ENCODE measurements at places on chromosomes 16 and 17. TPM values are rescaled to one million over a fixed set of nuclear protein-coding genes. Genes with fewer than 3 reads are reported as not detected.

Gene SLC5A10
- not detected for total RNA-seq

GRCh38 chr17:37610971-37611370 lies 1.8 kb upstream of the SYNRG start:
- peak; percentile 27 for DNase-seq

DNA sequence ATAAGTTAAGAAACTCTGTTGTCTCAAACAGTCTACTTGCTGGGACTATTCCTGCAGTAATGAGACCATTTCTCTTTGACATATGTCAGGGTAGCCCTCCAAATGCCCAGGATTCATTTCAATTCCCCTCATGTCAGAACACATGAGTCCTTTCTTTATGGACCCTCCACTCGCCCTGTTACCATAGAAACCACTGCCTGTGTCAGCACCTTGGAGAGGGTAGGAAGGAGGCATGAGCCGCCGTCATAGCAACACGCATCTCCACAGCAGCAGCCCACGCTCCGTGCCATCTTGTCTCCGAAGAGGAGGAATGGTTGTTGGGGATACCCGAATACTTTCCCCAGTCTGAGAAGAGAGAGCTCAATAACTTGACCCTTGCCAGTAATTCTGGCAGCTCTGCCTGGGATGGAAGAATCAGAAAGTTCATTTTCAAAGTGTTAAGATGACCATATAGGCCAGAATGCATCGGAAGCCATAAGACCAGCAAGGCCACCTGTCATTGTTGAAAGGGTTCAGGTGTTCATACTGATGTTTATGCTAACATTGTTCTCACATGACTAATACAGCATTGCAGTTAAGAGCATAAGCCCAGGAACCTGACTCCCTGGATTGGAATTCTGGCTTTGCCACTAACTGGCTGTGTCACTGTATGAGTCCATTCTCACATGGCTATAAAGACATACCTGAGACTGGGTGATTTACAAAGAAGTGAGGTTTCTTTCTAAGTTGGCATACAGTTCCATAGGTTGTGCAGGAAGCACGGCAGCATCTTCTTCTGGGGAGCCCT lies 141.3 kb downstream of the ABCC12 start:
- peak; percentile 43 for DNase-seq

GRCh38 chr17:55926276-55926990 lies 175.6 kb downstream of the PCTP start:
- peak; percentile 77 for DNase-seq

Gene AOC3
- 1.4 TPM for total RNA-seq

Gene KRT17
- 0.63 TPM for total RNA-seq

DNA sequence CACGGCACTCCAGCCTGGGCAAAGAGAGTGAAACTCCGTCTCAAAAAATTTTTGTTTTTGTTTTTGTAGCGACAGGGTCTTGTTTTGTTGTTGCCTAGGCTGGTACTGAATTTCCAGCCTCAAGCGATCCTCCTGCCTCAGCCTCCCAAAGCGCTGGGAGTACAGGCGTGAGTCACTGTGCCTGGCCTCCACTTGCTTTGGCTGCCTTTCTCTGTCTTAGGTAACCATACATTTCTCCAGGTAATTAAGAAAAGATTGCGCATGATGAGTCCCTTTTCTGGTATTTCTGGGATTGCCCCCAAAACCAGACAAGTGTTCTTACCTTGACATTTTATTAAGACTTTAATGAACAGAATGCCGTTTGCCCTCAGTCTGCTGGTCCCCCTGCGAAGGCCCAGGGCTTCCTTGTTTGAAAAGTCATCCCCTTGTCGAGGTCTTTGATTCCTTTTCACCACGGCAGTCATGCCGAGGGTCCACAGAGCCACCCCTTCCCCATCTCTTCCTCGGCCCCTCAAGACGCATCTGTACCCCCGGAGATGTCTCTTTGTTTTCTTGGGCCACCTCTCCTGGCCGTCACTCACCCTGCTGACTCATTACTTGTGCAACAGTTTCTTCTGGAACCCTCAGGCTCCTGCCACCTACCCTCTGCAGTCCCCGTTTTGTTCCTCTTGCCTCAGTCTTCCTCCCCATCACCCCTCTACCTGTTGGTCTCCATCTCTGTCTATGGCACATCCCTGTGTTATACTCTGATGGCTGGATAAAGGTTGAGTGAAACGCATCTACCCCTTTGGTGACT lies 151.0 kb downstream of the SEC14L1 start:
- no peak for DNase-seq
